ENCODE measurements at places on chromosomes 2 and 18.
A peak's percentile ranks its signal among the peaks of the same experiment; 100 is the strongest.

DNA sequence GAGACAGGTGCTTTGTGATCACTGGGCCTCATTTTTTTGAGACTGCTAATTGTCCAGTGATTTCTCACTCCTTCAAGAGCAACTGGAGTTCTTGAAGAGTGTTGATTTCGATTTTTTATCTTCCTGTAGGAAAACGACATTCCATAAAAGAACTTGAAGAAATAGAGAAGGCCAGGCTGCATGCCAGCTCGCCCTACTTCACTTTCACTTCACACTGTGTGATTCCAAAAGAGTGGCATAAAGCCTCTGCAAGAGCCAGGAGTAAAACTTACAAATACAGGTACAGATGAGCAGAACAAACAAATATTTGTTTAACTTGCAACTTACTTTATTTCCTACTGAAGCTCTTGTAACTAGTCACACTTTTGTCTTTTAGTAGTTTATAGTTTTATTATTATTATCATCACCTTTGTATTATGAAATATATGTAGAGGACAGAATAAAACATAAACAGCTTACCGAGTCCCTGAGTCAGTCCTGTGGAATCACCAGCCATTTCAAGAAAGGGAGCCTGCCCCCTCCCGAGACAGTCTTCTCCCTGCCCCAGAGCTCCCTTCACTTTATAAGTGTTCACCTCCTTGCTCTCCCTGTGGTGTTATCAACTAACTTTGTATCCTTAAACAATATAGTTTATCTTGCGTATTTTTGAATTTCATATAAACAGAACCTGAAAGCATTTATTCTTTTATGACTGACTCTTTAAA, 8.7 kb downstream of the FAM228A start:
- peak; percentile 45 for DNase-seq

- DNase-seq = no peak
These were observed 239.0 kb downstream of the OSR1 start for GRCh38 chr2:19119326-19120001.

DNA sequence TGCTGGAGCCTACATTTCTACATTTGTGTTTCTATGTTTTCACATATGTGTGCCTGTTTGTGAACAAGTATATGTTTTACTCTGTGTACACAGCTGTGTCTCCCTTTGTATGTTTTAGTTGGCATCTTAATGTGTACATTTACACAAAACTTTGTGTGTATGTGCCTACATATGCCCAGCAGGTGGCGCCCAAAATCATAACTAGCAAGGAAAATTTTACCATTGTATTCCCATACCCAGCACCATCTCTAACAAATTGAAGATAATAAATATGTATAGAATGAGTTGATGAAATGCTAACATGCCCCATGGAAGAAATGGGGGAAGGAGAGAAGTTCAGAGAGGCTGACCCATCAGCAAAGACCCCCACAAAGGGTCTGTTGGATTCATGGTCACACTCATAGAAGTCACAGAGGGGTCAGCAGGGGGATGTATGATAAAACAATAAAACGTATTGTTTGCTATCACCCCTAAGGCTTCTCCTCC, 48.1 kb downstream of the PKDCC start:
- DNase-seq = no peak

GRCh38 chr2:57882895-57883515, 163.6 kb upstream of the VRK2 start:
- no peak for DNase-seq

- no peak for DNase-seq
These were observed 8.8 kb upstream of the SH3RF3 start for GRCh38 chr2:109120166-109120565.

GRCh38 chr18:66107546-66107945, 356.7 kb downstream of the CDH7 start:
- DNase-seq = no peak

GRCh38 chr2:141582213-141582612, 548.6 kb downstream of the LRP1B start:
- DNase-seq = no peak

DNA sequence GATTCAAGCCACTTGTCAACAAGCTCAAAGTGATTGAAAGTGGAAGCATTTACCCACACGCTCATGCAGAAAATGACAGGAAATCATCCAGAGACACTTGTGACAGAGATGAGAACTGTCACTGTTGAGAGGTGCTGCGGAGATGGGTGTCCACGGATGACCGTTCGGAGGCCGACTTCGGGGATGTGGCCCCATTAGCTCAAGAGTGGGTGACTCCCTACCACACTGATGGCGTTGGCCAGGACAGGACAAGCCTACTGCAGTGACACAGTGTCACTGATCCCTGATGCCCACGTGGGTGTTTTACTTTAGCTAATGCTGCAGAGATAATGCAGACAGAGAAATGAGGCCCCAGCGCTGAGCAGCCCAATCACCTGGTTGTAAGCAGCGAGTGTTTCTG, 81.5 kb upstream of the YWHAQ start:
- DNase-seq = no peak

- no peak for DNase-seq
These were observed 149.0 kb downstream of the LNPK start for GRCh38 chr2:175852879-175853615.

GRCh38 chr2:218145124-218145523, 19.3 kb downstream of the CXCR2 start:
- no peak for DNase-seq

DNA sequence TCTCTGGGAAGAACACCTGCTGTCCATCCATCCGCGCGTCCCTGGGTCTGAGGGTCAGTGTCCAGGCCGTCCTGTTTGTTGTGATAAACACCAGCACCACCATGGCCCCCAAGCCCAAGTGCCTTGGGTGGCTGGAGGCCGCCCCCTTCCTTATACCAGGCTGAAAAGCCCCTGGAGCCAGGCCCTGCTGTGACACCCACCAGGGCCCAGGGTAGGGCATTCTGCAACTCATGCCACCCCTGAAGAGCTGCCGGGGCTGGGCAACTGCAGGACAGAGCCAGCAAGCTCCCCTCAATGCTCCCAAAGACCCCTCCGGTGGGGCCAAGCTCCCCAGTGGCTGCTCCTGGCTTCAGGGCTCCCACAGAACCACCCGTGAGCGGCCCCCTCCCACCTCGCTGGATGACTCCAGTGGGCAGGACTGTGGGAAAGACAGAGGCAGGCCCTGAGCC, 31.9 kb upstream of the SNED1 start:
- DNase-seq = no peak

DNA sequence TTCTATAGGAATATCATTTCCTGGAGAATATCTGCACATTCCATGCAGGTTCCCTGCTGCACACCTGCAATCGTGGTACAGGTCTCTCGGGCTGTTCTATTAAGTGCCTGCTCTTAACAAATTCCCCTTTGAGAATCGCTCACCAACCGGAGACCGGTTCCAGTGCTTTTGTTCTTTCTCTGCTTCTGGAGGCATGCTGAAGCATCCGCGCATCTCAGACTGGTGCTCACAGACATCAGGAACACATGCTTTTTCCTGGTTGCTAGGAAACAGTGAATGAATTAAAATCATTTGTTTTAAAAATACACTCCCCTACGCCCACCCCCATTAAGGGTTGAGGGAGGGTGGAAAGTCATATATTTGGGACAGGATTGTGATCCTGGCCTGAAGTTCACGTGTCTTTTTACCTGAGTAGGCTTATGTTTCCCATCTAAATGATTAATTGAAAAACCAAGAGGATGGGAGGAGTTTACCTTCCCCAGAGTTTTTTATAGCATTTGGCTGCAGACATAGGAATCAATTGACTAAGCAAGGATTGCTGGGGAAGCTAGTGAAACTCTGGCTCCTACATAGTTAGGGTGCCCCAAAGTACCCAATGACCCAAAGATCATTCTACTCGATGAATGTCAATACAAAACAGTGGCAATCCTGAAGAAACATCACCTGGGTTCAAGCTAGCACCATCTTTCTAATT, at the start of gene C2orf80:
Gene C2orf80, minus strand, starts transcription at position 221 of the 694 bp plus-strand sequence. CDS start 3,044 bp downstream, outside the sequence.
- DNase-seq = no peak

Data from right lung (tissue), 10 donors.